ENCODE measurements at places on chromosomes 2 and 18.

DNA sequence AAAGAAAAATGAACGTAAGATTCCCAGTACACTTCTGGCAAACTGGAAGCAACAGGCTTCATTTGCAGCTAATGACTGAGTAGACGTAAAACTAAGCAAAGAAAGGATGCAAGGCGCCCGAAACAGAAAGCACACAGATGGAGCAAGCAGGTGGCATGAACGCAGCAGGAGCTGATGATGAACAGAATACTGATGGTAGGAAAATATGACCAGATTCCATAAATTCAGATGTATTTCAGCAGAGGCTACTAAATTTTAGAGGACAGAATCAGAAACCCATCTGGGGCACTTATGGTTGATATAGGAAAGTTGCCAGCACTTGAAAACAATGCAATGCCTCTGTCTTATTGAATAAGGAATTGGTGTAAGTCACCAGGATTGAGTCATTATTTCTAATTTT lies 658.7 kb upstream of the LINC00305 start:
- DNase-seq: no peak

DNA sequence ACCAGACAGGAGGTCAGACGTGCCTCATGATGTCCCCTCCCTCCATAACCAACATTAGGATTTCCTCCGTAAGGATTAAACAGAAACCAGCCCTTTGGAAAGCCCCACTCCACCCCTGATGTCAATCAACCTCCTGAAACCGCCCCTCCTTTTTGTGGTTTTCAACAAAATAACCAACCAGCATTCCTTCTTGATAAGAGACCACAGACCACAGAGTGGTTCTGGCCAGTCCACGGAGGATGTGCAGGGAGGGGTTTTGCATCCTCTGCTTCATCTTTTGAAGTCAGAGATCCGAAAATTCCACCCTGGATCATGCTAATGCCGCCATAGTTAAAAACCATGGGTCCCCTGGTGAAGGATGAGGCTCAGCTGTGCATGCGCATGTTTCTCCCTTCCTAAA lies 180.0 kb upstream of the CCDC150 start:
- DNase-seq: peak; percentile 13

GRCh38 chr2:229342376-229342775 lies 71.3 kb upstream of the PID1 start:
- peak; percentile 20 for DNase-seq

GRCh38 chr2:223096235-223096970 lies 44.4 kb downstream of the KCNE4 start:
- no peak for DNase-seq

- DNase-seq: no peak
These were observed 7.5 kb downstream of the HSBP1L1 start for GRCh38 chr18:79971986-79972385.

DNA sequence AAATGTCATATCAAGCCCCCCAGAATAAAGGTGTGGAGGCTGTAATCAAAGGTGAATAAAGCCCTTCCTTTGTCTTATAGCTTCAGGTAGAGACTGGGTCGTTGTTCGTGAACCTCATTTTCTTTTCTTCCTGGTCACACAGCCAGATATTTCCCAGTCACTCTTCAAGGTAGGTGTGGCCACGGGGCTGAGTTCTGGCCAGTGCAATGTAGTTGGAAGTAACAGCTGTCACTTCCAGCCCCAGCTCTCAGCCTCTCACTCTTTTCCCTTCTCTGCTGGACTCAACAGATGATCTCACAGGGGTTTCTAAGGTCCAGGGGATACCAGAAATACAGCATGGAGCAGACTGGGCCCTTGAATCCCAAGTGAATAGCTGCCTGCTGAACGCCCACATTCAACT lies 15.8 kb upstream of the TRPM8 start:
- DNase-seq: no peak

- no peak for DNase-seq
These were observed 24.8 kb downstream of the GNLY start for GRCh38 chr2:85718885-85719492.

GRCh38 chr2:232926431-232926939 lies 56.4 kb downstream of the SNORC start:
- DNase-seq: no peak

DNA sequence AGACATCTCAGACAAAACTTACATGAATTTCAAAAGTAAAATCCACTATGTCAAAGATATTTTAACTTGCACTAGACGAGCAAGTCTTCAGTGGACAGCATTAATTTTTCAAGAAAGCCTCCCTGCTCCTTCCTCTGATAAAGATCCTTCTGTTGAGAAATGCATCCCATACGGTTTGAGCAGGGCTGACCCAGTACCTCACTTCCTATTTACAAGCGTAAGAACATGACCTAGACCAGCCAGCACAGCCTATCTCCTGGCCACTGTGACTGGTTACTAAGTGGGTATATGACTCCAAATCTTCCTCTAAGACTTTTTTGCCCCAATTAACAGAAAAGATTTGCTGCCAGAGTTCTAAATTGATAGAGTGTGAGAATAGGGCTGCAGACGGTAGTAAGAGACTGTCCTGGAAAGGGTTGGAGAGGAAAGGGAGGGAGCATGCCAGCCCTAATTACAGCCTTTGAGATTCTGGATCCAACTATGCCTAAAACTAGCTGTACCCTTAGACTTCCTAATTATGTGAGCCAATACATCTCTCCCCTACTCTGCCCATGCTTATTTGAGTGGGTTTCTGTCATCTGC lies 108.4 kb downstream of the PRELID3A start:
- no peak for DNase-seq
